CD8-positive, alpha-beta memory T cell (primary cell): ENCODE measurements at places on chromosomes 3 and 15. TPM values are rescaled to one million over a fixed set of nuclear protein-coding genes. Genes with fewer than 3 reads are reported as not detected.

GRCh38 chr3:122427857-122428471 lies 12.1 kb upstream of the WDR5B start:
- no peak for DNase-seq

Gene FBXO40
- not detected for total RNA-seq

Gene NXPE3
- 17.2 TPM for total RNA-seq

DNA sequence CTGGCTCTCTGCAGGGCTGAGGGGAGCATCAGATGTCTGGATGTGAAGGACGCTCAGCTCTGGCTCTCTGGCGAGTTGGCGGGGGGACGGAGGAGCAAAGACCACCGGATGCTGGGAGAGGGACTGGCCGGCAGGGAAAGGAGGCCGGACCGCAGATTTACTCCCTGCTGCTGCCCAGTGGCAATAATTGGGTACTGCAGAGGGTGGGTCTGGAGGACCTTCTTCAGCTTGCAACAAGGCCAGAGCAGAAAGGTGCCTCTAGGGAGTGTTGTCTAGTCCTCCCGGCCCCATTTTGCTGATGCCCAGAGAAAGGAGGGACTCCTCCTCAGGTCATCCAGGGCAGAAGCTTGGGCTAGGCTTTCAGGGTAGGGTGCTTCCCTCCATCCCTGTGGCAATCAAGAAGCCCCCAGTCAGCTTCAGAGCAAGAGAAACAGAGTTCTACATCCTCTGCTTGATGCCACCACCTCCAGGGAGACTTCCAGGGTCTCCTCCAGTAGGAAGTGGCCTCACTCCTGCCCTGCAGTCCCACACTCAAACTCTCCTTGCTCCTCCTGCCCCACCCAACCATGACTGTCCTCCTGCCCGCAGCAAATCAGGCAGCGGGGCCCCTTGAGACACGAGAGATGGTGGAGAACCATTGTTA lies 20.3 kb upstream of the CSPG4 start:
- peak; percentile 19 for DNase-seq

GRCh38 chr3:43792904-43793303 lies 102.2 kb downstream of the ABHD5 start:
- DNase-seq: no peak

- DNase-seq: no peak
Observed at GRCh38 chr15:53869044-53869805, 109.0 kb upstream of the UNC13C start.
